ENCODE measurements at places on chromosomes 12 and 14.

- DNase-seq = no peak
These were observed 44.1 kb downstream of the PRIMA1 start for GRCh38 chr14:93744176-93744575.

DNA sequence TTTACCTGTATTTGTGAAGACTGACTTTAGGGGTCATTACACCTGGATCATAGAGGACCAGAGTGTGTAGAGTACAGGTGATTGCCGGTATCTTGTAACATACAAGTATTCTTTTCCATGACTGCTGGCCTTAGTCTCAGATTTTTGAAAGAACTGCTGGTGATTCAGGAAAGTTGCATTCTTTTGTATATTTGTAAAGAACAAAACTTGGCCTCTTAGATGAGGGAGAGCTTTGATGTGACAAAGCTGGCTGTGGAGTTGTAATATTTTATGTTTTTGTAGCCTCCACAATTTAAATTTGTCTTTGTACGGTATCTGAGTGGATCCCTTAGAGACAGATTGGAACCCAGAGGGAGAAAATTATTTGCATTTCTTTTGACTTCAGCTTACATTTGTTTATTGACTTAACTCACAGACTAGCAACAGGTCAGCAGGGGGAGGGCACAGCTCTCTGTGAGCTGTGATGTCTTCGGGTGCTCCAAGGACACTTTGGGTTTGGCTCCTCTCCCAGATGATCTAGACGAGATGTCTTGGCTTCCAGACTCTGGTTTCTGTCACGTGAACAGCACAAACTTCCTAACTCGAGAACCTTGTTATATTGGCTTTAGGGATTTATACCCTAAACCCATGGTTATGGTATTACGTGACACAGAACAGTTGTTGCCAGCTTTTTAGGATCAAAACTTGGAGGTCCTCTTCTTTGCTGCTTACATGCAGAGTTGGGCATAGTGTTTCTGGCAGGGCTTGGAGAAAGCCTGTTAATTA is 65.9 kb downstream of the DAAM1 start:
- no peak for DNase-seq

GRCh38 chr14:69318241-69318640 is 58.3 kb downstream of the GALNT16 start:
- DNase-seq = no peak

- no peak for DNase-seq
These were observed 72.7 kb downstream of the TPH2 start for GRCh38 chr12:72011374-72011773.

DNA sequence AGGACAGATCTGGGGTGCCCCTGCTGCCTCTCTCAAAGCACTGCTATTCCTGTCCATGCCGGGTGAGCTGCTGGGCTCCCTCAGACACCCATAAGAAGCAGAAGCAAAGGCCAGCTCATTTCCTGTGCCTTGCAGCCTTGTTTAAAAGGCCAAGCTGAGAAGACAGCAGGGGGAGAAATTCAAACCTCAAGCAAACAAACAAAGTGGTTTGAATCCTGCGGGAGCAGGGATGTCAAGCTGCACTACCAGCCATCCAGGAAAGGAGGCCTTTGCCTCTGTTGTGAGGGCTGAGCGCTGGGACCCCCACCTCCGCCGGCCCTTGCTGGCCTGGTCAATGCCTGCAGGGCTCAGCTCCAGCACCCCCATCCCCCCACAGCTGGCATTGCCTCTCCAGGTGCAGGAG is 176.5 kb downstream of the PIWIL1 start:
- DNase-seq = no peak

- no peak for DNase-seq
These were observed 442.5 kb downstream of the EGLN3 start for GRCh38 chr14:33508126-33509062.

DNA sequence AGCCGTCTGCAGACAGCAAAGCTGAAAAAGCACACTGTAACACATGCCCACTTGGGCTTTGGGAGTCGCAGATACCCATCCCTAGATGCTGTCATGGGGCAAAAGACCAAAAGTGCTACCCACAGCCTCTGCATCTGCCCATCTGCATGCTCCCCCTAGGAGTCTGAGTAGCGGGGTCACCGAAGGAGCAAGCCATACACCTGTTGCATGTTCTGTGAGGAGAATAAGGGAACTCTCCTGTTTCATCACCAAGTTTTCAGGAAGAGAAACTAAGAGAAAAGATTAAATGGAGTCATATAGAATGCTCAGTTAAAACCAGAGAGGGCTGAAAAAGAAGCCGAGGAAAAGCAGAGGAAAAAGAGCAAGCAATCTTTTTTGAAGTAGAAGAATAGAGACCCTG is 13.7 kb upstream of the ST8SIA1 start:
- DNase-seq = no peak

DNA sequence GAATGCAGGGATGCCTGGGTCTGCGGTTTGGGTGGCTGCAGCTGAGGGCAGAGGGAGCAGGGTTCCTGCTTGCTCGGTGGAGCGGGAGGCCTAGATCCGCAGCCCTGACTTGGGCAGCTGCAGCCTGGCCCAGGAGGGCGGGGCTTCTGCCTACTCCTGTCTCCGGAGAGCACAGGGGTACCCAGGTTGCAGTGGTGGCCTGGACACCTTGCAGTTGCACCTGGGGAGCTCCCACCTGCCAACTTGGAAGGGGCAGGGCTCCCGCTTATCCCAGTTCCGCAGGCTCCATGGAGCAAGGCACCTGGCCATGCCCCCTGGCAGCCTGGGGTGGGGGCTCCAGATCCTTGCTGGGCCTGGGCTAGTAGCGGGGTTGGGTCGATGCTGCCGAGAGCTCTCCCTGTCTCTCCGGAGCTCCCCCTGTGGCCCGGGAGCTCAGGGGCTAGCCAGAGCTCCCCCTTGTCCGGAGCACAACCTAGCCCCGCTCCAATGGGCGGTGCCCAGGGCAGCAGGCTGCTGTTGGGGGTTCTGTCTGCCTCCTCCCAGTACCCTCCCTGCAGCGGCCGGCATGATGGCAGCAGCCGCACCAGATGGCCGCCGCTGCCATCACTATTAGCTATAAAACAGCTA is 136.4 kb downstream of the PTPRR start:
- DNase-seq = no peak

- DNase-seq = no peak
These were observed 1213.6 kb downstream of the GALC start for GRCh38 chr14:86779416-86779815.

- no peak for DNase-seq
These were observed 79.6 kb downstream of the EXOC5 start for GRCh38 chr14:57189070-57189469.

DNA sequence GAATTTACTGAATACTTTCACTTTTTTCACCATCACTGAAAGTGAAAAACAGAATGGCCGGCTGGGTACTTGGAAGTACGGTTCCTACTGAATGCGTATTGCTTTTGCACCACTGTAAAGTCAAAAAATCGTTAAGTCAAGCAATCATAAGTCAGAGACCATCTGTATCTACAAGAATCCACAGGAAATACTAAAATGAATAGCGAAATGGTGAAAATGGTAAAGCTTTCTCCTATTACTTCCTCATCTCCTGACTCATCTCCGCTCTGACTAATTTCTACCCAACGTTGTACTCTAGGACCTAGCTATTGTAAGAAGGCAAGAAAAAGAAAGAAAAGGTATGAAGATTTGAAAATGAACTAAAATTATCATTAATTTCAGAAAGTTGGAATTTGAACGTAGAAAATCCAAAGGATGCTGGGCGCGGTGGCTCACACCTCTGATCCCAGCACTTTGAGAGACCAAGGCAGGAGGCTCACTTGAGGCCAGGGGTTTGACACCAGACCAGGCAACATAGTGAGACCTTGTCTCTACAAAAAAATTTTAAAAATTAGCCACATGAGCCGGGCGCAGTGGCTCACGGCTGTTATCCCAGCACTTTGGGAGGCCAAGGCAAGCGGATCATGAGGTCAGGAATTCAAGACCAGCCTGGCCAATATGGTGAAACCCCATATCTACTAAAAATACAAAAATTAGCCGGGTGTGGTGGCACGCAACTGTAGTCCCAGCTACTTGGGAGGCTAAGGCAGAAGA is 5.3 kb upstream of the CDCA4 start:
- no peak for DNase-seq

GRCh38 chr12:28936221-28936620 is 212.9 kb upstream of the FAR2 start:
- DNase-seq = no peak

Data from activated CD4-positive, alpha-beta T cell treated with anti-CD3 and anti-CD28 coated beads for 4 hours (primary cell).